ENCODE measurements at places on chromosomes 3 and 15. TPM values are rescaled to one million over a fixed set of nuclear protein-coding genes. Genes with fewer than 3 reads are reported as not detected.

DNA sequence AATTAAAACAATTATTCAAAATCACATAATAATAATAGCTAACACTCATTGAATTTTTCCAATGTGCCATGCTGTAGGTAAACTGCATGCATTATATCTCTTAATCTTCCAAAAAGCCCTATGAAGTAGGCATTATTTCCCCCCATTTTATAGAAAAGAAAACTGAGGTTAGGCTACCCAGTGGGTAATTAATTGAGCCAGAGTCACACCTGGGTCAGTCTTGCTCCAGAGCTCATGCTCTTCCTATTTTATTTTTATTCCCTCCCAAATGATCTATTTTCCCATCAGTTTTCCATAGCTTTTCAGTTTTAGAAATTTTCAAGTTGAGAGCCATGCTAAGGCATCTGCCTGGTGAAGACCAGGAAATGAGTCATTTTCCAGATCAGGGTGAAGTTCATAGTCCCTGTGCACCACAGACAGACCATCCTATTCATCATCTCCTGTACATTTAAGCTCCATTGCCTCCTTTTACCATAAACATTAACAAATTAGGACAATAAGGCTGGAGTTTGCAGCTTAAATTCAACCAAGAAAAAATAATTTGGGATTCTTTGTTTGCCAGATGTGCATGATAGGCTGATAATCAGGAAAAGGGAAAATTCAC is 417.3 kb downstream of the OTOL1 start:
- peak; percentile 47 for DNase-seq

DNA sequence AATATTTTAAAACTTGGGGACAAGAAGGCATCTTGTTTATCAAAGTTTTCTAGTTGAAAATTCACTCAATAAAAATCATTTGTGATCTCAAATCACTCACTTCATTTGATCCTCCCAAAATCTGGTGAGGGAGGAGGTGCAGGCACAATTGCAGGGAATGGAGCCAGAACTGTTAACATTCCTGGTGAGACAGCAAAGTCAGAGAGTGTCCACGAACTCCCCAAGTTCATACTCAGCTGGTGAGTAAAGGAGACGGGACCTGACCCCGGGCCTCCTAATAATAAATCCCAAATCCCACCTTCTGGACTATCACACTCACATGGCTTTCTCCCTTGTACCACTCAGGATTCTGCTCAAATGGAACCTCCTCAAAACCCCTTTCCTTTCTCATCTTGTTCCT is 252.3 kb upstream of the LRTM1 start:
- DNase-seq, result peak; percentile 43

DNA sequence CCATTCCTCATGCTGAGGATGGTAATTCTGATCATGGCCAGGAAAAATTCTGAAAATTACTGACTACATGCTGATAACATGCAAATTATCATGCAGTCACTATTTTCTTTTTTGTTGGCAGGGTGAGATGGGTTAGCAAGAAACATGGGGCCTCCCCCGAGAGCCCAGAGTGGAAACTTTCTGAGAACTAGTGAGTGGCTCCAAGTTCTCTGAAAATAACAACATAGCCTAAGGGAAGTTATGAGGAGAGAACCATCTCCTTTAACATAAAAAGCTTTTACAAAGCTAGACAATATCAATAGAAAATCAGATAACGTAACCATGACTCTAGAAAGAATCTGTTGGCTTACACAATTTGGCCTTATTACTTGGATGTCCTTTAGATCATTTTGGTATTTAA is 254.2 kb downstream of the PLOD2 start:
- DNase-seq, result no peak

SMC4 gene
- 48.7 TPM for total RNA-seq

DNA sequence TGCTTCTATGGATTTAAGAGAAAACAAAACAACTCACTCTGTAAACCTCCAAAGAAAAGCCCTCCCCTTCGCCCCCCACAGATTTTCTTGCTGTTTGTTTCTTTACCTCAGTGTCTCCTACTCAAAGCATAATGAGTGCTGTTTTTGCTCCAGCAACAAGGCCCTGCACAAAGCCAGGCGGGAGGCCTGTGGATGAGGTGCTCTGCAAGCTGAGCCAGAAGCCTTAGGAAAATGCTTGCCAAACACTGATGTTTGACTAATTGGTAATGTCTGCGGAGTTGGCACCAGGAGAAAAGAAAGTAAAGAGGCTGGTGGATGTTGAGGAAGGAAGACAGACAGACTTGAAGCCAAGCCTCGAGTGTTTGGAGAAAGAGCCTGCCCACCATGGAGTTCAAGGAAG is 99.7 kb downstream of the RARB start:
- DNase-seq, result peak; percentile 54

DNA sequence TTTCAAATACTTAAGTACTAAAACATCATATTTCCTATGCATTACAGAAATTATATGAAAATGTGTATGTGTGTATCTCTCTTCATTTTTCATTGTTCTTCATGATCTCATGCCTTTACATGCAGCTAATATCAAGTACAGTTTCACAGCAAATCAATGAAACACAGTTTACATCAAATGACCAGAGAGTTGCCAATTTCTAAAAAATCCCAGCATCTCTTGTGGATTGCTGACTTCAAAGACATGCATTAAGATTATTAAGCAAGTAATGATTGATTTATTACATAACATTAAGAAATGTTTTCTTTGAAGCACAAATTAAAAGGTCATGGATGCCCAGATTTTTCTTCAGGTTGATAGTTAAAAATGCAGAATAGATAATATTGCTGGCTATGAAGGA is 31.0 kb upstream of the TAFA4 start:
- no peak for DNase-seq

EXOSC7 gene
- 80.2 TPM for total RNA-seq

SAMMSON gene
- total RNA-seq, result not detected

- peak; percentile 56 for DNase-seq
Measured at GRCh38 chr3:133540896-133541674, 32.4 kb upstream of the CDV3 start.

- DNase-seq, result no peak
Measured at GRCh38 chr3:129501630-129502029, 26.8 kb upstream of the RHO start.

ACTC1 gene
- total RNA-seq, result not detected

GRCh38 chr3:178302966-178303930 is 233.0 kb upstream of the KCNMB2 start:
- DNase-seq, result peak; percentile 23

DNA sequence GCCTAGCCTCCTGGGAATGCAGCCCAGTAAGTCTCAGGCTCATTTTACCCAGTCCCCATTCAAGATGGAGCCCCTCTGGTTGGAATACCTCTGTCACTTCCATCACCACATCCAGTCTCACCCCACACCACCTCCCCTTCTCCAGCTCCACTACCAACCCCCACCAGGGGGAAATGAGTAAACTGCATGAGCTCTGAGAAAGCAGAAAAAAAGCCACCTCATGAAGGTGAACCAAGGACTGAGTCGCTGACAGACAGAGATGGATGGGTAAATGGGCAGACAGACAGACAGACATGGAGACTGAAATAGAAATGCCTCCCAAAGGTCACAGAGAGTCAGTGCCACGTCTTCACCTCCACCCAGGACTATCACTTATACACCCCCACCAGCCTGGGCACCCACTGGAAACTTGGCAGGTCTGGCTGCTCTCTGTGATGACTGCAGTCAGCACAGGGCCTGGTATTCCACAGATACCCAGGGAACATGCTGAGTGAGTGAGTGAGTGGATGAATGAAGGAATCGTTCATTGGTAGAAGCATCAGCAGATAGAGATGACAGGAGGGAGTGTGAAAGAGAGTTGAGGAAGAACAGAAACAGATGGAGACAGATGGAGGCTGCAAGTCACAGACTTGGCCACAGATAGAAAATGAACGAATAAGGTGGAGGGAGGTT is 4.9 kb upstream of the LOXL1 start:
- DNase-seq, result no peak

- no peak for DNase-seq
Measured at GRCh38 chr15:60721257-60721626, 242.3 kb upstream of the ICE2 start.

DNA sequence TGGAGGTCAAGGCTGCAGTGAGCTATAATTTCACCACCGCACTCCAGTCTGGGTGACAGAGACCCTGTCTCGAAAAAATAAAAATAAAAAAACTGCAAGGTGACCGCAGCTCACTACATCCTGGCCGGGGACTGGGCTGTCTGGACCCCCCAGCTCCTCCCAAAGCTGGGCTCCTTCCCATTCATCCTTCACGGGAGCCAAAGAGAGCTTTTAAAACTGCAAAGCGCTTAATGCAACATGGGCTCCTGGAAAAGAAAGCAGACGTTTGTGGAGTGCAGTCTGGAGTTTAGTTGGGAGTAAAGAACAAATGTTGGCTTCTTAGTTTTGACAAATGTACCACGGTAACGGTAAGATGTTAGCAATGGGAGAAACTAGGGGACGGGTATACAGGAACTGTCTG is 12.1 kb downstream of the PLXND1 start:
- no peak for DNase-seq

NCBP2 gene
- total RNA-seq, result 48.8 TPM

DNA sequence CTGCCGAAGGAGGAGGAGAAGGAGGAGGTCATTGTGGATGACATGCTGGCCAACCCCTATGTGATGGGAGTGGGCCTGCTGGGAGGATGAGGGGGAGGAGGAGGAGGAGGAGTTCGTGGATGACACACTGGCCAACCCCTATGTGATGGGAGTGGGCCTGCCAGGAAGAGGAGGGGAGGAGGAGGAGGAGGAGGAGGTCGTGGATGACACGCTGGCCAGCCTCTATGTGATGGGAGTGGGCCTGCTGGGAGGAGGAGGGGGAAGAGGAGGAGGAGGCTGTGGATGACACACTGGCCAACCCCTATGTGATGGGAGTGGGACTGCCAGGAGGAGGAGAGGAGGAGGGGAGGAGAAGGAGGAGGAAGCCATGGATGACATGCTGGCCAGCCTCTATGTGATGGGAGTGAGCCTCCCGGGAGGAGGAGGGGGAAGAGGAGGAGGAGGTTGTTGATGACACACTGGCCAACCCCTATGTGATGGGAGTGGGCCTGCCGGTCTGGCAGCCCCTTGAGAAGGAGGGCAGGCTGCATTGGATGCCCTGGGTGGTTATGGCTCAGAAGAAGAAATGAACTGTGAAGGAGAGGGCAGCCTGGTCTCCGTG is 55.7 kb upstream of the WNT7A start:
- no peak for DNase-seq

- DNase-seq, result no peak
Measured at GRCh38 chr3:69282181-69282580, 103.7 kb downstream of the FRMD4B start.

DNA sequence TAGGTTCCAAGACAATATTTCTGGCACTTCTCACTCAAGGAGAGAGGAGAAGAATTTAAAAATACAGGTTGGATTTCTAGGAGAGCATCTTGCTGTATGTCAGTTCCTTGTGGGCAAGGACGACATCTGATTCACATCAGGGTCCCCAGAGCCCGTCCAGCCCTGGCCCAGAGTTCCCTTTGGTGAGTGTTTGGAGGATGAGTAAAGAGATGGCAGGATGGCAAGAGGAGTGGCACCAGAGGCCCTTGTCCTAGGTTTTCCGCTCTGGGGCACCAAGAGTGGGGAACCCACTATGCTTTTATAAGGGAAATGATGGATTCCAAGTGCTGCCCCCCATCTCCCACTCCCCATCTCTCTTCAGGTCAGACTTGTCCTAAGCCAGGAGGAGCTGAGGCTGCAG is 181.8 kb downstream of the TBC1D2B start:
- no peak for DNase-seq

DNA sequence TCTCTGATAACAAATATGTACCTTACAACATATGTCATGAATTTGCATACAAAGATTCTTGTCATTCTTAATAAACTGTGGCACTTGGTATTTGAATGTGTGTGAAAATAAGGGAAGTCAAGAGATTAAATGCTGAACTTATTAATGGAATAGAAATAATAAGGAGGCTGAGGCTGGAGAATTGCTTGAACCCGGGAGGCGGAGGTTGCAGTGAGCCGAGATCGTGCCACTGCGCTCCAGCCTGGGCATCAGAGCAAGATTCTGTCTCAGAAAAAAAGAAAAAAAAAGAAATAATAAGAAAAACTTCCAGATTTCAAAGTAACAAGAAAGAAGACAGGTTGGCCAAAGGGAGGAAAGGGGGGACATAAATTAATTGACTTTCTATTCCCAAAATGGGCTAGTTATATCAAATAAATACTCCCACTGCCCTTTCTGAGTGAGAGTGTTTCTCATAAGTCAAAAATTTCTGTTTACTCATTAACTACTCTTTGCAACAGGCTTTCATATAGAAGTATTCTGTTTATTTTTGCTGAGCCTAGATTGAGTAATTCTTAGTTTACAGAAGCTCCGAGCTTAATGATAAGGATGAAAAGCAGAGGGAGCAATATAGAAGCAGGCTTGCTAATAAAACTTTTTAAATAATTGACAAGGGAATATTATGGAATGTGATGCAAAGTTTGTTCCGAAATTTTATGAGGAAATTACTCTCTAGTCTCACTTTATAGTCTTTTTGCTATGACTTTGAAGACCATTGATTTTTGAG is 25.6 kb downstream of the KNG1 start:
- no peak for DNase-seq

- no peak for DNase-seq
Measured at GRCh38 chr3:134104031-134104430, 74.3 kb upstream of the SLCO2A1 start.

GRAMD1C gene
- 12.1 TPM for total RNA-seq

GRCh38 chr3:8873740-8874139 is 89.5 kb downstream of the RAD18 start:
- no peak for DNase-seq

- peak; percentile 84 for DNase-seq
Measured at GRCh38 chr15:63288778-63289378, 11.5 kb downstream of the APH1B start.

DNA sequence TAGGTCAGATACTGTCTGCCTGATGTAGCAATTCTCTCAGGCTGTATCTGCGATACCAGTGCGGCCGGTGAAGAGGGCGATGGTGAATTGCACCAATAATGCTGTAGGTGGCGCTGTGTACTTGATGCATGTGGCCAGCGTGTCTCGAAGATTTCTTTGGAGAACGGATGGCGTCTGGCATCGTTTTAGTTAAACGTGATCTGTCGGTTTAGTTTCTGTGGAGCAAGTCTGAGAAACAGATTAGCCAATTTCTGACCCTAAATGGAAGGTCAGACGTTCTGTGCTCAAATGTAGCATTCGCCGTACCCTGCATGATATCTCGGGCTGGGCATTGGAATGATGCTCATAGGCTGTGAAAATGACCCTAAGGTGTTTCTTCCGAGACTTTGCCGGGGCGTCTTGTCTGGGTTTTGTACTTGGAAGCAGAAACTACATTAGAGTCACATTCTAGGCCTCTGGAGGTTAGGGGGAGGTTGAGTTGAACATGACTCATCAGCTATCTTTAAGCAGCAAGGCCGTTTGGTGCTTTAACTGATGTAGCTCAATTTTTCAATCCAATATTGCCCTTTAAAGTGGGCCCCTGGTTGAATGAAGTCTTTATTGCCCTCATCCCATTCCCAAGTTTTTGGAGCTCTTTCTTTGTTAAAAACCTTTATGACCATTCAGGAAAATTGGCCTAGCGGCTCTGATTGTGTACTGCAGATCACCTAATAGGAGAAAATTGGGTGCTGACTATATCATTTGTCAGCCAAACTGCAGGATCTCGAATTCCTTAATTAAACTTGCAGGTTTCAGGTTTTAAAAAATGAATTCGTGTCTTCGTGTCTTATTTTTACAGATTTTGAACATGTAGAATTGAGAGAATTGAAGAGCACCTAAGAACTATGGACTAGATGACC is 80.0 kb downstream of the SQOR start:
- peak; percentile 67 for DNase-seq

GPR149 gene
- not detected for total RNA-seq

ALDH1A3 gene
- 197 TPM for total RNA-seq

- no peak for DNase-seq
Measured at GRCh38 chr15:29677871-29678461, 144.3 kb downstream of the TJP1 start.
